ENCODE measurements at places on chromosomes 7 and 10. TPM values are rescaled to one million over a fixed set of nuclear protein-coding genes. Genes with fewer than 3 reads are reported as not detected.

The ZNF92 gene
- 4.2 TPM for total RNA-seq

The OR2A12 gene
- total RNA-seq, result not detected

DNA sequence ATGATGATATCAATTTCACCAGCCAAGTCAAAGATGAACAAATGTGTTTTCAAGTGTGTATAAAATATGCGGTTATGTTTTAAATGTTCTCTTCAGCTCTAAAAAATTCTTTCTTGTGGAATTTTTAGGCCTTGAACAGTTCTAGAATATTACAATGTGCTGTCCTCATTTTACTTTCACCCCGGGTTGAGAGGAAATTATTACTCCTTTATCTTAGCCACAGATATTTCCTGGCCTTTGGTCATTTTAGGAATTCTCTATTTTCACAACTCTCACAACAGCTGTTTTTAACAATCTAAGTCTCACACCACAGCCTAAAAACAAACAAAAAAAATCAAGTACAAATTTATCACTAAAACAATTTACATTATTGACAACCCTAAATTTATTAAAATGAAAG is 112.2 kb upstream of the HGF start:
- H3K4me1 ChIP-seq, result no peaks in the 10 kb centered on the region
- peak overlapping the region; percentile 15 for H3K27ac ChIP-seq
- H3K4me3 ChIP-seq, result no peak overlapping the region
- H3K36me3 ChIP-seq, result no peaks in the 10 kb centered on the region
- no peaks in the 10 kb centered on the region for H3K27me3 ChIP-seq

The SDK1 gene
- total RNA-seq, result 2.8 TPM

The C10orf90 gene
- not detected for total RNA-seq

Data from heart right ventricle (tissue), 16 donors.